Activated CD4-positive, alpha-beta T cell treated with anti-CD3 and anti-CD28 coated beads, Interleukin-2, amount 10 ng/mL, durations not matched to agents 7 days and 5 days (primary cell): ENCODE measurements at places on chromosomes 16 and 17. TPM values are rescaled to one million over a fixed set of nuclear protein-coding genes. Genes with fewer than 3 reads are reported as not detected.

GRCh38 chr16:10253409-10253808, 71.2 kb upstream of the GRIN2A start:
- no peak for DNase-seq
- no peak overlapping the region for H3K4me3 ChIP-seq
- no peak overlapping the region for H3K27ac ChIP-seq
- no peaks in the 10 kb centered on the region for H3K36me3 ChIP-seq
- H3K27me3 ChIP-seq, result peaks cover 5% of the 10 kb centered on the region

DNA sequence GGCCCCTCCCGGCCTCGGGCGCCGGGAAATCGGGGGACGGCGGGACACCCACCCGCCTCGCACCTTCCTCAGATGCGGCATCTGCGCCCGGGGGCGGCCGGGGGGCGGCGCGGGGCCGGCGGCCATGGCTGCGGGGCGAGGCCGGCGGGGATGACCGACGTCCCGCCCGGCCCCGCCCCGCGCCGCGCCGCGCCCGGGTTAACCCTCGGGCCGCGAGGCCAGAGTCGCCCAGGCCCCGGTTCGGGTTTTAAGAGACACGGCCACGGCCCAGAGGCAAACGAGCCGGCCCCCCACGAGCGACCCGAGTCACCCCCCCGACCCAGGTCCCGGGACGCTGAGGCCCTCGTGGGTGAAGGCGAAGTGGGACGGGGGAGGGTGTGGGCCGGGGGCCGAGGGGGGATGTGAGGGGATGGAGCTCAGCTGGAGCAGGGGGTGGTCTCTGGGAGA, at the start of gene RGS11:
TSS of gene RGS11 (minus strand) at position 159 of the 447 bp plus-strand sequence. CDS start at position 126, 33 bp downstream.
- peaks cover 36% of the 10 kb centered on the region for H3K27me3 ChIP-seq
- no peak for DNase-seq
- no peak within 1 kb of the TSS for H3K4me3 ChIP-seq
- H3K36me3 ChIP-seq, result no peaks in the 10 kb centered on the region

GRCh38 chr16:51416926-51417325, 265.9 kb upstream of the SALL1 start:
- no peak overlapping the region for H3K4me3 ChIP-seq
- no peak overlapping the region for H3K27ac ChIP-seq
- no peak for DNase-seq
- H3K36me3 ChIP-seq, result no peaks in the 10 kb centered on the region

UNC13D gene
- 182 TPM for total RNA-seq

SMIM22 gene
- not detected for total RNA-seq

DNA sequence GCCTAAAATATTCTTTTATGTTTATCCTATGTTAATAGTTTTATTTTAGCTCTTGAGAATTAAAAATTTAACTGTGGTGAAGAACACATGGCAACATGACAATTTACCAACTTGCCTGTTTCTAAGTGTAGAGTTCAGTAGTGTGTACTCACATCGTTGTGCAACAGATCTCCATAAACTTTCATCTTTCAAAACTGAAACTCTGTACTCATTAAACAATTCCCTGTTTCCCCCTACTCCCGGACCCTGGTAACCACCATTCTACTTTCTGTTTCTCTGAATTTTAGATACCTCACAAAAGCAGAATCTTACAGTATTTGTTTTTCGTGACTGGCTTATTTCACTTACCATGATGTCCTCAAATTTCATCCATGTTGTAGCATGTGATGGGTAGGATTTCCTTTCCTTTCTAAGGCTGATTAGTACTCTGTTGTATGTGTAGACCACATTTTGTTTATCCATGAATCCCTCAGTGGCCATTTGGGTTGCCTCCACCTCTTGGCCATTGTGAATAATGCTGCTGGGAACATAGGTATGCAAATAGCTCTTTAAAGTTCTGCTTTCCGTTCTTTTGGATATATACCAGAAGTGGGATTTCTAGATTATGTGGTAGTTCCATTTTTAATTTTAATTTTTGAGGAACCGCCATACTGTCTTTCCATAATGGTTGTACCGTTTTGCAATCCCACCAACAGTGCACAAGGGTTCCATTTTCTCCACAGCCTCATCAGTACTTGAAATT, 17.4 kb downstream of the IST1 start:
- H3K4me3 ChIP-seq, result no peak overlapping the region
- H3K27me3 ChIP-seq, result no peaks in the 10 kb centered on the region
- no peak for DNase-seq
- H3K4me1 ChIP-seq, result peaks cover 45% of the 10 kb centered on the region
- no peak overlapping the region for H3K27ac ChIP-seq

DNA sequence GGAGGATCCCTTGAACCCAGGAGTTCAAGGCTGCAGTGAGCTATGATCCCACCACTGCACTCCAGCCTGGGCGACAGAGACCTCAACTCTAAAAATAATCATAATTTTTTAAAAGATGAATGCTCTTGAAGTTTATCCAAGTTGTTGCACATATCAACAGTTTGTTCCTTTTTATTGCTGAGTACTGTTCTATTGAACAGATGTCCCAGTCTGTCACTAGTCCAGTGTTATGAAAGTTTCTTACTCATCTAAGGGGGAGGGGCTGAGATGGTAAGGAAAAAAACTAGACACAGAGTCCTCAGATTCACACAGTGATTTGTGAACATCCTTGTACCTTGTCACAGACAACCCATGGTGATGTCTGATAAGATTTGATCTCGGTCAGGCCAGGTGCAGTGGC, 3.9 kb downstream of the ACAP1 start:
- H3K27me3 ChIP-seq, result no peaks in the 10 kb centered on the region
- no peak overlapping the region for H3K4me3 ChIP-seq
- DNase-seq, result no peak
- H3K4me1 ChIP-seq, result peaks cover 48% of the 10 kb centered on the region
- peaks cover 55% of the 10 kb centered on the region for H3K36me3 ChIP-seq

- H3K4me1 ChIP-seq, result peaks cover 12% of the 10 kb centered on the region
- H3K27ac ChIP-seq, result no peak overlapping the region
- H3K4me3 ChIP-seq, result no peak overlapping the region
- peaks cover 30% of the 10 kb centered on the region for H3K36me3 ChIP-seq
- DNase-seq, result no peak
- no peaks in the 10 kb centered on the region for H3K27me3 ChIP-seq
Observed at GRCh38 chr16:84985079-84986065, 26.0 kb downstream of the ZDHHC7 start.

KREMEN2 gene
- not detected for total RNA-seq

GRCh38 chr16:70416748-70417616, 21.9 kb downstream of the ST3GAL2 start:
- no peaks in the 10 kb centered on the region for H3K27me3 ChIP-seq
- no peak overlapping the region for H3K4me3 ChIP-seq
- H3K4me1 ChIP-seq, result peaks cover 31% of the 10 kb centered on the region
- no peak overlapping the region for H3K27ac ChIP-seq
- H3K36me3 ChIP-seq, result peaks cover 1% of the 10 kb centered on the region
